ENCODE measurements at places on chromosomes 2 and 18. TPM values are rescaled to one million over a fixed set of nuclear protein-coding genes. Genes with fewer than 3 reads are reported as not detected.

The FAM210A gene
- 6.5 TPM for polyA plus RNA-seq

The PLCD4 gene
- 0.54 TPM for polyA plus RNA-seq

The DSC1 gene
- polyA plus RNA-seq = not detected

The PRSS56 gene
- polyA plus RNA-seq = not detected

The RPRM gene
- polyA plus RNA-seq = not detected

The SPAG16 gene
- polyA plus RNA-seq = 19.4 TPM

GRCh38 chr2:29296585-29296984 lies 181.4 kb downstream of the CLIP4 start:
- no peak for DNase-seq
- no peak overlapping the region for H3K4me3 ChIP-seq
- no peak overlapping the region for H3K27ac ChIP-seq
- H3K27me3 ChIP-seq = peaks cover 10% of the 10 kb centered on the region

DNA sequence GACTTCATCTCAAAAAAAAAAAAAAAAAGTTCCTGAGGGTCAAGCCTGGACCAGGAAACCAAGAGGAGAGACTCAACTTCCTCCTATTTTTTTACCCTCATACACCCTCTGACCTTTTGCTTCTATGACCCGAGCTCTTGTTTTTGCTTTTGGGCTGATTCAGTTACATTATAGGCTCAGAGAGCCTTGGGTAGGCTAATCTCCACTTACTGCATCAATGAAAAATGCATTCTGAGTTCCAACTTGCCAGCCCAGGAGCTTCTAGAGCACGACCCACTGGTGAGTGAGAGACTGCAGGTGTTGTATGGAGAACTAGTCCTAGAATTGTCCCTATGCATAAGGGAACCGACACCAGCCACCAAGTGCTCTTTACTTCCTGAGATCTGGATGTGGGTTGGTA lies 91.1 kb downstream of the CABLES1 start:
- no peak for DNase-seq
- H3K27me3 ChIP-seq = no peaks in the 10 kb centered on the region

DNA sequence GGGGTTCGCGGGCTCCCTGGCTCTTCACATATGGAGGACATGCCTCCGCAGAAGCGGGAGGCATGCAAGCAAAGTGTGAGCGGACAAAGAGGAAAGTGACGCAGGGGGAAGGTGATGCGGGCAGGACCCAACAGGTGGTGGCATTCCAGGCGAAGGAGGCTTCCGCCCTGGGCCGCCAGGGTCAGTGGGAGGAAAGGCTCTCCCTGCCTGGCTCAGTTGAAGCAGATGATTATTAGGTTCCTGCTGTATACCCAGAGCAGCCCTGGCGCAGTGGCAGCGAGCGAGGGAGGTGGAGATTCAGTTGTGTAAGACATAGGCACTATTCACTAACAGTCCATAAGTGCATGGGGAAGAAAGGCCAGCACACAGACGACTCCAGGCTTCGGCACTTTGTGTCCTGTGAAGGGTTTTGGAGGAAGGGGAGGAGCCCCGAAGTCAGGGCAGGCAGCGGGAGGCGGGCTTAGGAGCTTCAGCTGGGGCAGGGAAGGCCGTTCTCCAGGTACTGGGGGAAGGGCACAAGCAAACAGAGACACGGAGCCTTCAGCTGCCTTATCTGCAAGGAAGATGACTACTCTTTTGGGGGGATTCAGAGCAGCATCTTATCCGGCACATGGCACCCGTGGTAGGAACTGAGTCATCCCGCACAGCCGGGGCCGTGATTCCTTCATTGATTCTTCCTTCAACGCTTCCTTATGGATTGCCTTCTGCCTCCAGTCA lies 89.8 kb downstream of the TGOLN2 start:
- H3K27me3 ChIP-seq = no peaks in the 10 kb centered on the region
- no peak for DNase-seq
- H3K36me3 ChIP-seq = no peaks in the 10 kb centered on the region
- H3K4me1 ChIP-seq = no peaks in the 10 kb centered on the region
- H3K27ac ChIP-seq = no peak overlapping the region

GRCh38 chr2:57759131-57759530 lies 287.5 kb upstream of the VRK2 start:
- H3K4me3 ChIP-seq = no peak overlapping the region
- no peaks in the 10 kb centered on the region for H3K36me3 ChIP-seq
- DNase-seq = no peak
- H3K27ac ChIP-seq = no peak overlapping the region
- H3K4me1 ChIP-seq = peaks cover 4% of the 10 kb centered on the region

DNA sequence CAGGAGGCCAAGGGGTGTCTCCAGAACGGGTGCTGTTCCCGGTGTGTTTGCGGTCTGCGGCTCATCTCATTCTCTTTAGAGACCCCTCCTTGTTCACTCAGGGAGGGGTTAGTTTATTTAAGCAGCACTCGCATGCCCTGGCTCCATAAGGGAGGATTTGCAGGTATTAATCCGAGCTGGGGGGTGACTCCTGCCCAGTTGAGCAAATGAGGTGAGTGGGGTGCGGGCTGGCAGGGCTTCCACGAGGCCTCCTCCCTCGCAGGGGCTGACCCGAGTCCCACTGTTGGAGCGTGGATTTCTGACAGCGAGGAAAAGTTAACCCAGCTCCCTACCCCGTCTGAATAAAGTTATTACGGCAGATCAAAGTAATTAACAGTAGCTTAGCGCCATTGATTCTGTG lies 371.8 kb upstream of the SALL3 start:
- no peaks in the 10 kb centered on the region for H3K27me3 ChIP-seq
- no peak overlapping the region for H3K4me3 ChIP-seq
- H3K27ac ChIP-seq = no peak overlapping the region
- H3K36me3 ChIP-seq = no peaks in the 10 kb centered on the region

DNA sequence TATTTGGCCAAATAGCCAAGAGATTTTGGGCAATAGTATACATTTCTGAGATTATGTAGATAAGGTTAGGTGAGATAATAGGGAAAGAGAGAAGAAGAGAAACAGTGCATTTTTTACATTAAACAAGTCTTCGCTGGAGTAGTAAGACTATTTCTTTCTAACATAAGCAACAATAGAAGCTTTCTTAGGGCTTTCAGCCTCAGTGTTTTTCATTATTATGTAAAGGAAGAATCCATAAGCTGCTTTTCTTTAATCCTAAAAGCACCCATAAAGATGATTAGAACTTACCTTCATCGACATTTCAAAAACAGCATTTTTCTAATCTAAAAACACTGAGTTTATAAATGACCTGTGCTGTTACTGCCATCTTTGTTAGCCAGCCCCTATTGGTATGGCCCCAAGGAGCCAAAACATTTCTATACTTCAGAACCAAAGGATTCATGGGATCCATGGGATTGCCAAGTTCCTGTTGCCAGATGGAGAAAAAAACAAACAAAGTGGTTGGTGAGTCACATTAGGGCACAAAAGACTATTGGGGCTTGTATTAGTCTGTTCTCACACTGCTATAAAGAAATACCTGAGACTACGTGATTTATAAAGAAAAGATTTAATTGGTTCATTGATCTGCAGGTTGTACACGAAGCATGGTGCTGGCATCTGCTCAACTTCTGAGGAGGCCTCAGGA lies 88.2 kb downstream of the SCG2 start:
- H3K4me3 ChIP-seq = no peak overlapping the region
- H3K27ac ChIP-seq = no peak overlapping the region

DNA sequence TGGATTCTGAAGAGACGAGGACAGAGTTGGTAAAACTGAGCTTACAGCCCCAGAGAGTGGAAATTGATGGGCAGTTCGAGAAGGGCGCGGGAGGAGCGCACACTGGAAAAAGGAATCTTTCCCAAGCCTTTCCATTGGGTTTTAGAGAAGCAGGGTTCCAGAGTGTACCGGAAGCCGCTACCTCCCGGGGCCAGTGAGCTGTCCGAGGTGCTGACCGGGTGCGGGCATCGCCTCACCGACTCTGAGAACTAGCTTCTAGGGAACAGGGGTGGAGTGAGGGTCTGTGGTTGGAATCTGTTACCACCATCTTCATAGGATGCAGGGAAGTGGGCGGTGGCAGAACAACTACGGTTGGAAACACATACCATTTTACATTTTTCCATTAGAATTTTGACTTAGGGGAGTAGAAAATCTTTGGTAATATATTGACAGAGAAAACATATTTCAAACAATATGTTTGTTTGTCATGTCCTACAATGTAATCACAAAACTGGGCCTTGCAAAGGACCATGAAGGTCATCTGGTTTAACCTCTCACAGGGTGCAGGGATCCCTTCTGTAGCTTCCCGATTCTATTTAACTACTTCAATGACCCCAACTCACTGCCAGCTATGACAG lies 724 bp downstream of the NMS start:
- no peak overlapping the region for H3K27ac ChIP-seq
- H3K4me3 ChIP-seq = no peak overlapping the region
- H3K36me3 ChIP-seq = no peaks in the 10 kb centered on the region
- DNase-seq = no peak
- peaks cover 3% of the 10 kb centered on the region for H3K27me3 ChIP-seq

GRCh38 chr2:112916145-112916571 lies 5.2 kb downstream of the IL37 start:
- no peak overlapping the region for H3K4me3 ChIP-seq
- peak; percentile 25 for DNase-seq
- H3K4me1 ChIP-seq = peaks cover 6% of the 10 kb centered on the region
- no peaks in the 10 kb centered on the region for H3K36me3 ChIP-seq
- H3K27ac ChIP-seq = no peak overlapping the region

DNA sequence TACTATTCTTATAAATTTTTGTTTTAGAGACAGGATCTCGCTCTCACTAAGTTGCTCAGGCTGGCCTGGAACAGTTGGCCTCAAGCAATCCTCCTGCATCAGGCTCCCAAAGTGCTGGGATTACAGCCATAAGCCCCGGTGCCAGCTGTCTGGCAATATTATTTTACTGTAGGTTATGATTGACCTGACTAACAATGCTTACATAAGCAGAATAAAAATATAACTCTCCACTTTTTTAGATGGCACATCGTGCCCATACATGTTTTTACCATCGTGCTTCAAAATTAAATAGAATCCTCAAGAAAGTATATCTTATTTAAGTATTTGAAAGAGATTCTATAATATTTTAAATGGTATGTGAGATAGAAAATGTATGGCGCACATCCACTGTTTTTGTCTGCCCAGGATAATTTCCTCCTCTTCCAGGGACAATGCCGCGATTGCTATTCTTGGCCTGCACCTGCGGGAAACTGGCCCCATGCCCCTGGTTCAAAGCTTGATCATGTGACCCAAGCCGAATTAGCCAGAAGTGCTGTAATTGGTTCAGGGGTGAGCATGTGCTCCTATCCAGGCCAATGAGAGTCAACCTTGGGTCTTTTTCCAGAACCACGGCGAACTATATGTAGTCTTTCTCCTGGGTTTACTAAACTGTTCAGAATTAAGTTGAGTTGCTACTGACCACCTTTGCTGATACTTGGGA lies 38.3 kb upstream of the GREB1L start:
- no peak overlapping the region for H3K4me3 ChIP-seq
- no peak overlapping the region for H3K27ac ChIP-seq
- no peaks in the 10 kb centered on the region for H3K27me3 ChIP-seq
- no peak for DNase-seq
- H3K4me1 ChIP-seq = no peaks in the 10 kb centered on the region
- H3K36me3 ChIP-seq = no peaks in the 10 kb centered on the region

- DNase-seq = no peak
- H3K4me3 ChIP-seq = no peak overlapping the region
- H3K27ac ChIP-seq = no peak overlapping the region
- H3K4me1 ChIP-seq = no peaks in the 10 kb centered on the region
Observed at GRCh38 chr2:104406261-104406726, 447.6 kb upstream of the POU3F3 start.

DNA sequence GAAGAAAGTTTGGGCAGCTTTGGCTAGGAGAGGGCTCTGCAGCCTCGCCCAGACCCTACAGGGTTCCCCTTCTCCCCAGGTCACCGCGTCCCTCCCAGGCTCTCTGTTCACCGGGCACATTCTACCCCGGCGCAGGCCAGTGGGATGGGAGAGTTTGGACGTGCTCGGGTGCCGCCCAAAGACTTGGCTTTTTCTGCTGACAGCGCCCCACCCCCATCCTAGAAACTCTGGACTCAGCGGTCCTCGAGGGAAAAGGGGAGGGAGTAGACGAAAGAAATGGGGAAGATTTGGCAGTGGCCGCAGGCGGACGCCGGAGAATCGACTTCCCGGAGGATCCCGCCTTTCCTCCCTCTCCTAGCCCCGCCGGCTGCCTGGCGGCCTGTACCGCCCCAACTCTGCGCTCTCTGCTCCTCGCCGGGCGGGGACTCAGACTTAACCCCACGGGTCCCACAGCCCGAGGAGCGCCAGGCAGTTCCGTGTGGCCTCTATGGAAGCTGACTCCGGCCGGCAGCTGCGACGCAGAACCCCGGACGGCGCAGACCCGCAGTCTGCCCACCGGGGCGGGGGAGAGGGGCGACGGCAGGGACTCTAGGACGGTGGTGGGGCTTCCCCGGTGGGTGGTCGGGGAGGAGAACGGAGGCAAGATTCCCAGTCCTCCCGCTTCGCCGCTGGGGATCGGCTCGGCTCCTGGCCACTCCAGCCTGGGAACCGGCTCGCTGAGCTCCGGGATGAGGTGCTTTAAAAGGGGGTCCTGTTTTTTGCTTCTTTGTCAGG lies 863 bp upstream of the SIX2 start:
- H3K27ac ChIP-seq = no peak overlapping the region
- DNase-seq = no peak
- H3K4me1 ChIP-seq = peaks cover 7% of the 10 kb centered on the region
- H3K36me3 ChIP-seq = no peaks in the 10 kb centered on the region
- no peak overlapping the region for H3K4me3 ChIP-seq

GRCh38 chr2:65553504-65554074 lies 121.2 kb upstream of the SPRED2 start:
- H3K4me1 ChIP-seq = no peaks in the 10 kb centered on the region
- DNase-seq = no peak
- H3K36me3 ChIP-seq = no peaks in the 10 kb centered on the region
- H3K27me3 ChIP-seq = no peaks in the 10 kb centered on the region
- no peak overlapping the region for H3K27ac ChIP-seq
- H3K4me3 ChIP-seq = no peak overlapping the region

GRCh38 chr18:60022671-60023276 lies 123.0 kb downstream of the PMAIP1 start:
- no peaks in the 10 kb centered on the region for H3K36me3 ChIP-seq
- no peak overlapping the region for H3K4me3 ChIP-seq
- no peaks in the 10 kb centered on the region for H3K4me1 ChIP-seq
- peaks cover 2% of the 10 kb centered on the region for H3K27me3 ChIP-seq

DNA sequence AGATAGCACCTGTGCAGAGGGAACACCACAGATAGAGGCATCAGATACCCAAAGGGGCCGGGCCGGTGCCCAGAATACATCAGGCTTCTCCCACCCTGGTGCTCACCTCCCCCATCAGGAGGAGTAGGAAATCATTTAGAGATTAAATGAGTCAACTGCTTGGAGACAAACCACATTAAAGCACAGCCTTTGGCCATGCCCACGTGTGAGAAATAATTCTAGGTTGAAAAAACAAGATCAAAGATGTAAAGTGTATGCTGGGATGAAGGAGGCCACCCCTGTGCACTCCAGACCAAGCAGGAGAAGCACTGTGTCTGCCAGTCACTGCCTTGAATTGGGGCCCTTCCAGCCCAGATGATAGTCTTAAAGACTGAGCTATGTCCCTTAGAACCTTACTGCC lies 152.8 kb upstream of the ACAA2 start:
- H3K36me3 ChIP-seq = no peaks in the 10 kb centered on the region
- H3K27ac ChIP-seq = no peak overlapping the region
- no peak overlapping the region for H3K4me3 ChIP-seq
- peaks cover 2% of the 10 kb centered on the region for H3K27me3 ChIP-seq

Measured in CD4-positive, CD25-positive, alpha-beta regulatory T cell (primary cell).